AG08395 (cell line): ENCODE measurements at places on chromosomes 2 and 18.

DNA sequence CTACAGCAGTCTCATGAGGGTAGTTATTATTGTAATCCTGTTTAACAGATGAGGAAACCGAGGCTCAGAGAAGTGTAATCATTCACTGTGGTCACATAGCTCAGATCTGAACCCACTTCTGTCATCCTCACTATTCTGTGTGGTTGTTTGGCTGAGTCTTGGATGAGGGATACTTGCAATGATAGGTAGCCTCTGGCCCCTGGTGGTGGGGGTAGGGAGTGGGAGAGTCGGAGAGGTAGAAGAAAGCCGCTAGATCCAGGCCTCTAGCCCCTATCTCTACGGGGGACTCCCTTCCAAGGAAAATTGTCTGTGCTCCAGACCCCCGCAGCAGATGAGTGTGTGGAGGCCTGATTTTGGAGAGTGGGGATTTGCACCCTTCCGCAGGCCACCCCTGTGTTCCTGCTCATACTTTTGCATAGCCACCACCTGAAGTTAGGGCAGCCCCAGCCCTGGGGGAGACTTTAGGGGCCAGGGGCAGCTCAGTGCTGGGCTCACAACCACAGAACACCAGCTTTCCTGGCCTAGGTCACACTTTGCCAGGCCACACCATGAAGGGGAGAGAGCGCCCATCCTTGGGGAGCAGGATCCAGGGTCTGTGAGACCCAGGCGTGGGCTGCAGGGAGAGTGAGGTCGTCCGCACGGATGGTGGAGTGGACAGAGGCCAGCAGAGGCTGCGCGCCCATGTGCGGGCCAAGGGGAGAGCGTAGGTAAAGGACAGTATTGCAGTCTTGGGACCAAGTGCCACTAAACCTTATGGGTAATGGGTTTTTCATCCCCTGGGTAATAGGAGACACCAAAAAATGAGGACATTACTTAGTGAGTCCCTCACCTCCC is 148.2 kb downstream of the GLI2 start:
- DNase-seq: no peak

DNA sequence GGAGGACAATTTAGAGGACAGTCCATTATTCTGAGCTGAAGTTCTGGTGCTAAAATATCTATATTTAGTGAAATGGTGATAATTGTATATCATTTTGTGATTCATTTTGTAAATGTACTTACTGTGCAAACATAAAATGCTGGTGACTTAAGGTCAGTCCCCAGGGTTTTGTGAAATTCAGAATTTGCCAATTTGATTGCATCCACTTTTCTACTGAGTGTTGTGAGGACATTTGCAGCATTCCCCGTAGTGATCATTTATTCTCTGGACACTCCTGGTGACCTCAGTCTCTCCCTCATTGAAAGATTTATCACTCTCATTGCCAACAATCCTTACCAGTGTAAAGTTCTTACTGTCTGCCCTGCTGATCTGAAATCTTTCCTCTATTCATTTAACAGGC is 98.2 kb downstream of the SOCS6 start:
- no peak for DNase-seq

DNA sequence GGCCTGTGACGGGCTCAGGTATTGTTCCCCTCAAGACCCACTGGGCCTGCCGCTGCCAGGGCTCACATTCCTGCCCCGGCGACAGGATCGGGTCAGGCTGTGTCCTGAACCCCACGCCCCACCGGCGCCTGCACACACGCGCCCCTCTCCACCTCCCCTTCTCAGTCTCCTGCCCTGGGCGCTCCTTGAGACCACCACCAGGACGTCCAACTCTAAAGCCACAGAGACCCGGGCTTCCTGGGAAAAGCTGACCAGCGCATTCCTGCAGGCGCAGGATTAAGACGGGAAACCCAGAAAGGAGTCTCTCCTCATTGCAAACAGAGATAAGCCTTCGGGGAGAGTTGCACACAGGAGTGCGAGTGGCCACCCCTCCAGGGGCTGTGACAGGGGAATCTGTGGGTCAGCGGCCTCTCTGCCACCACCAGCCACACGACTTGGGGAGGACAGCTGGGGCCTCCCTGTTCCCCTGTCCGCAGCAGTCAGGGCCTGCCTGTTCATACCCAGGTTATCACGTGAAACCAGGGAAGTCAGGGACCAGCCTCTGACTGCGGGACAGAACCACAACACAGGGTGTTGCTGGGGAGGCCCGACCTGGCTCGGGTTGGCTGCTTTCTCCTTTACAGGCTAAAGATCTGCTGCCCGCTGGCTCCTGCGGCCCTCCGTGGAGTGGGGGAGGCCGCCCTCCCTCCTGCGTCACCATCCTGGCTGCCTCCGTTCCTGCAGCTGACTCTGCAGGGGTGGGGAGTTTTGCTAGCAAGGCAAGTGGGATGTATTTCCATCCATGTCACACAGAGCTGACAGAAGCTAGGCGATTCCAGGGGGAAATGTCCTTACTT is 88.8 kb downstream of the ZCCHC2 start:
- DNase-seq: no peak

DNA sequence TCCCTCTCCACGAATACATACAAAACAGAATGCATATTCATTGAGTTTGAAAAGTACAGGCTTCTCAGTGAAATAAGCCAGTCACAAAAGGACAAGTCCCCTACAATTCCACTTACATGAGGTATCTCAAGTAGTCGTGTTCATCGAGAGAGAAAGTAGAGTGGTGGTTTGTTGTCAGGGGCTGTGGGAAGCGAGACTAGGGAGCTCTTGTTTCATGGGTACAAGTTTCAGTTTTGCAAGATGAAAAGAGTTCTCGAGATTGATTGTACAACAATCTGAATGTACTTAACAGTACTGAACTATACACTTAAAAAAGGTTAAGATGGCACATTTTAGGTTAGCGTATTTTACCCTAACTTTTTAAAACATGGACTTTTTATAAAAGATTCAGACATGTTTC is 71.5 kb upstream of the TTC39C start:
- DNase-seq: no peak

- DNase-seq: peak; percentile 36
Observed at GRCh38 chr2:64840426-64840881, 148.7 kb upstream of the SLC1A4 start.

DNA sequence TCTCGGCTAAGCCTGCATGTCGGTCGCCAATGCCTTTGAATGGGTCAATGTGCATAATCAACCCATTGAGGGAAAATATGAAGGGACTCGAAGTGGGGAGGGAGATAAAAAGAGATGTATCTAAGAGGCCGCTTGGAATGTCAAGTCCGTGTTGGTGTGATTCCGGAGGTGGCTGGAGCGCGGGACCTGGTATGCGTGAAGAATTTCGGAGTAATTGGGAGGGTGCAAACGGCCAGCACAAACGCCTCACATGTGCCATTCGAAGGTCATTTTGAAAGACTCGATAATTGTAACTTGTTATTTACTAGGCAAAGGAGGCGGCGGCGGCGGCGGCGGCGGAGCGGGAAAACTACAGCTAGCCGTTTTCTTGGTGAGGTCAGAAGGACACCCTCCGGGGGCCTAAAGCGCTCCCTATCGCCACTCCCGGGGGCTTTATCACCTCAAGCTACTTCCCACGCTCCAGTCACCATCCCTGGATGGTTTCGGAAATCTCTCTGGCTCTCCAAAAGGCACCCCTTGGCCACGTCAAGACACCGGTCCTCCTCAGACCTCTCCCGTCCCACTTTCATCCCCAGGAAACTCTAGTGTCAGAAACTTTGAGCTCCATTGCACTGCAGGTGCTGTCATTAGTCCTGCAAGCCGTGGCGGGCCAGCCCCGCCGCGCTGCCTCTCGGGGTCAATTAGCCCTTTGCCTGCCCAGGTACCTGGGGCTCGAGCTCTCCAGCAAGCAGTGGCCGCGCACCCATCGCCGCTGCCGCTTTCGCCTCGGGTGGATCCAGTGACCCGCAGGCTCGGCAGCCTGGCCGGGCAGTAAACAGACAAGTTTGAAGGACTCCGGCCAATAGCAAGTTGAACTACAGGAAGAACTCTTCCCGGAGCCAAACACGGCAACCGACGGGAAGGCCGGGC is 1.5 kb downstream of the ERBB4 start:
- DNase-seq: peak; percentile 6

DNA sequence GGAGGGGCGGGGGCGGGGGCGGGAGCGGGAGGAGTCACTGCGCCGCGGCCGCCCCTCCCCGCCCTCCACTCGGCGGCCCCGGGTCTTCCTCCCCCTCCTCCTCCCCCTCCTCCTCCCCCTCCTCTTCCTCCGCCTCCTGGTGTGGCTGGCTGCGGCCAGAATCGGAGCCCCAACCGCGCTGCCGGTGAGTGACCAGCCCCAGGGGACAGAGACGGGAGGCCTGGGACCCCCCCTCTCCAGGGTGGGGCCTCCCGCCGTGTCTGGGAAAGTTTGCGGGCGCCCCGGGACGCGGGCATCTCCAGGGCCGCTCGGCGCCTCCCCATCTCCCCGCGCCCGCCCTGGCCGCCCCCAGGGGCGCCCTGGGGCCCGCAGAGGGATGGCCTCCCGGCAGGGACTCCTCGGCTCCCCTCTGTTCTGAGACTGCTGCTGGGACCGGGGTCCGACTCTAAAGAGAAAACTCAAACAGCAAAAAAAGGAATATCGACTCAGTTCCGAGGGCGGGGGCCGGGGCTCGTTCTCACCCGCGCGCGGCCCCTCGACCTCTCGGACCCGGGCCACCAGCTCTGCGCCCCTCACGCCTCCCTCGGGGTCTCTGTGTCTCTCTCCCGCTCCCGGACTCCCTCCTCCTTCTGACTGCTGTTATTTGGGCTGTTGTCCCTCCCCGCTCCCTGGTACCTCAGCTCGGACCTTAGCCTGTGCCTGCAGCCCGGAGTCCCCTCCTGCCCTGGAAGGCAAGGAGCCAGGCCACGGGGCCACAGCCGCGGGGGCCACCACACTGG is at the start of gene STON1:
STON1 (plus strand) TSS at position 122 of the 779 bp plus-strand sequence. CDS start 50,480 bp downstream, outside the sequence.
- peak; percentile 53 for DNase-seq

GRCh38 chr2:180677200-180677599 is 303.2 kb upstream of the UBE2E3 start:
- DNase-seq: no peak

- DNase-seq: no peak
Observed at GRCh38 chr18:43220691-43221090, 56.6 kb downstream of the SYT4 start.

GRCh38 chr2:217722883-217723472 is 279.8 kb downstream of the TNS1 start:
- peak; percentile 85 for DNase-seq

- no peak for DNase-seq
Observed at GRCh38 chr2:136215908-136216472, 98.0 kb upstream of the CXCR4 start.

DNA sequence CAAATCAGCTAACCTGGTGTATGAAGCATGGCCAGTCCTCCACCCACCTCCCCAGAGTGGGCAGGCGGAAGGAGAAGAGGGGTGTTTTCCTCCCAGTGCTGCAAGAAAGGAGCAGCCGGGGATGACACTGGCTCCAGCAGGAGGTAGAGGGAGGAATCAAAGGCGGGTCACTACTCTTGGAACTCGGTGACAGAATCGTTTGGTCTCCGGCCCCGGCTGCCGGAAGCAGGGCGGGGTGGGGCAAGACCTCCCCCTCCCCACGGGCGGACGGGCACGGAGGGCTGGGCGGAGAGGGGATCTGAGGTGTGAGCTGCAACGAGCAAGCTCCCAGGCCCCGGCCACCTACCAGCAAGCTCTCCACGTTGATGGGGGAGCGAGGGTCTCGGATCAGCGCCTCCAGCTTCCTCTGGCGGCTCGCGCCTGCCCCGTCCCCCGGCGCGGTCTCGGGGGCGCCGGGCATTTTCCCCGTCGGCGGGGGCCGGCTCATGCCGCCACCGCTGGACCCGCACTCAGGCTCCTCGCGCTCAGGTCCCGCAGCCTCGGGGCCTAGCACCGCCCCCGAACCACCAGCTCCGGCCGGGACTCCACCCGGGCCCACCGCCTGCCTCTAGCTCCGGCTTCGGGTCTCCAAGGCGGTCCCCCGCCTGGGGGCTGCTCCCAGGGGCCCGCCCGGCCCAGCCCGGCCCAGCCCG is 640 bp downstream of the ROCK2 start:
- peak; percentile 32 for DNase-seq

DNA sequence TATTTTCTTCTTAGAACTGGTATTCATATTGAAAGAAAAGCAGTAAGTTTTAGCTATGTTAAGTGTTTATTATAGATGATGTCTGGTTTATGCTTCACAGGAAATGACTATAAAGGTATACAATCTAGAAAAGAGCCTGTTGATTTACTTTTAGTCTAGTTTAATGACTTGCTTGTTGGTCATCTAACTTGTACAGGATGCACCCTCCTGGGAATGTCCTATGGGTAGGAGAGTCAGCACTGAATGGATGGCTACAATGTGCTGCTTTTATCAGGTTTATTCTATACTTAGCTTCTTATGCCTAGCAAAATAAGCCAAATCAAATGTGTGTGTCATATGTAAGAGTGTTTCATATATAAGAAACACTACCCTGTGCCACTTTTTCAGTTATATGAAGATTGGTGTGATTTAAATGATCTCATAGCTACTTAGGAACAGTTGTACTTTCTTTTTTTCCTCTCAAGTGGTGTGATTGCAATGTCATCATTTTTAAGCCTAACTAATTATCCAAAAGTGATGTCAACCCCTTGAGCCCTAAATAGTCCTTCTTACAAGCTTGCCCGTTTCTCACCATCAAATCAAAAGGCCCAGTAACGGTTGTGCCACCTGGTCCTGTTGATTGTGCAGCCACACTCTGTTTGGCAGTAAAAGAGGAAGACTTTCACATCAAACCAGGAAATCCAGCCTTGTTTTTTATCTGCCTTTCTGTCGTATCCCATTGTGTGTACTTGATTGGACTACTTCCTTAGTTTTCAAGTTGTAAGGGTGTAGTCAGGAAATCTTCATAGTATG is 176.0 kb downstream of the DIS3L2 start:
- no peak for DNase-seq

DNA sequence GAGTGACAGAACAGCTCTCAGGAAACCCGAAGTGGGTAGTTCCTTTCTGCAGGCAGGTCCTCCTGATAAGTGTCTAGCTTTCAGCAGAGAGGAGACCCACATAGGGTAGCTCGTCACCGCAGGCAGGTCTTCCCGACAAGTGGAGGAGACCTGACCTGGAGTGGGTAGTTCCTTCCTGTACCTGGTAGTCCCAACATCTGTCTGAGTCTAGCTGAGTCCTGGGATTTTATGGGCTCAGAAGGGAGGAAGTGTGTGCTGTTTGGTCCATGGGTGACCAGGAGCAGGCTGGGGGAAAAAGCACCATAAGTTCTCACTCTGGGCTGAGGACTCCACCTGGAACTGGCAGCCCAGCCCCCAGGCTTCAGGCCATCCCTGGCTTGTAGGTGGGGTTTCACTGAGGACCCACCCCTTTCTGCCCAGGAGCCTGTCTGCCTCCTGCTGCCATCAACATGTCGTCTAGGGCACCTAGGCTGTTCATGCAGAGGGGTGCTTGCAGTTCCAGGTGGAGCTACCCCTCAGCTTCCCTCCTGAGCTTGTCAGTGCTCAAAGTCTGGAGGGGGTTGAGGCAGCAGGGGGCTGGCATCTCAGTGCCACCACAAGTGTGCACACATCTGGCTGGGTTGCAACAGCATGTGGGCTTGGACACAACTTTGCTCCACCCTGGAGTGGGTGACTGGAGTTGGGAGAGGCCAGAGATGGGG is 9.4 kb downstream of the DYSF start:
- no peak for DNase-seq

- DNase-seq: no peak
Observed at GRCh38 chr18:62347089-62347506, 22.0 kb downstream of the TNFRSF11A start.

GRCh38 chr18:23194155-23194996 is 59.1 kb downstream of the CABLES1 start:
- DNase-seq: peak; percentile 47
